ENCODE measurements at places on chromosomes 11 and 22. TPM values are rescaled to one million over a fixed set of nuclear protein-coding genes. Genes with fewer than 3 reads are reported as not detected.

The VPS11 gene
- 30.9 TPM for total RNA-seq

The CCDC34 gene
- total RNA-seq: 6.8 TPM

- no peak for DNase-seq
Measured at GRCh38 chr22:24006207-24006913, 1.1 kb upstream of the GSTT4 start.

DNA sequence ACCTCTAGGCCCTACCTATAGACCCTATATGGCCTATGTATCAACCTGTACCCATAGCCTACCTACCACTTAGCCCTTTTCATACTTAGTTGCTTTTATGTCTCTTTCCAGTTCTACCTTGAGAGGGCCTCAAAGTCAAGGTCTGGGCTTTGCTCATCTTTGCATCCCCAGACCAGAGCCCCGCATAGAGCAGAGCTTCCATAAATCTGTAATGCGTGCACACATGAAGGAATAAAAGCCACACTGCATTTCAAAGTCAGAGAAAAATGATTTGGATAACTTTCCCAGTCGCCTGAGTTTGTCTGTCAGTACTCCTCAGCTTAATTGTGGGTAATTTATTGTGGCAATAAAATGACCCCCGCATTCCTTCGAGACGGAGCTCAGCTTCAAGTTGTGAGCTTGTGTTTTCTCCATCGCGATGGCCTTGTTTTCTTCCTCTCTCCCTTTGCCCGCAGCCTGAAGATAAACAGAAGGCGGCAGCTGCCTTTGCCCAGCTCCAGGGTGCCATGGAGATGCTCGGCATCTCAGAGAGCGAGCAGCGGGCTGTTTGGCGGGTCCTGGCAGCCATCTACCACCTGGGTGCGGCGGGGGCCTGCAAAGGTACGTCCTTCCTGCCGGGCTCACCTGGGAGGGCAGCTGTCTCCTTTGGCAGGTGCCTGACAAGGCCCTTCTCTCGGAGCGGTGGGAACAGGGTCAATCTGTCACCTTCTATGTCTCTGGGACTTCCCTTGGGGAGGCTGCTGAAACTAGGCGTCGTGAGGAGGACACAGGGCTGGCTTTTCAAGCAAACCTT lies 55.7 kb downstream of the MYO18B start:
- no peak for DNase-seq

- no peak for DNase-seq
Measured at GRCh38 chr22:42473484-42474193, 41.4 kb upstream of the NFAM1 start.

DNA sequence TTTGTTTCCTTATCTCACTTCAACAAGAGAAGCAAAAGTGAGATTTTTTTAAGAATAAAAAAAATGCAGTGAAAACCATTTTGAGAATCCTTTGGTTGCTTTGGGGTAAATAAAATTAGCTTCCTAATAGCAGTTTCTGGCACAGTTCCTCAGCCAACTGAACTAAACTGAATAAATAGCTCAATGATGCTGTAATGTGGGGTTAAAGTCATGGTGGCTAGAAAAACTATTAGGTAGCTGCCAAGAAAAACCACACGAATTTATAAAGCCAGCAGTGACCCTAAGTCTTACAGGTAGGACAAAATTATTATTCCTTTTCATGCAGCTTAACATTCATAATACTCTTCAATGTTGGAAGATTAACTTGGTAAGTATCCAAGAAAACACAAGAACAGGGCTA lies 142.4 kb downstream of the APIP start:
- no peak for DNase-seq

GRCh38 chr11:59865031-59865430 lies 1.3 kb downstream of the TCN1 start:
- DNase-seq: no peak

DNA sequence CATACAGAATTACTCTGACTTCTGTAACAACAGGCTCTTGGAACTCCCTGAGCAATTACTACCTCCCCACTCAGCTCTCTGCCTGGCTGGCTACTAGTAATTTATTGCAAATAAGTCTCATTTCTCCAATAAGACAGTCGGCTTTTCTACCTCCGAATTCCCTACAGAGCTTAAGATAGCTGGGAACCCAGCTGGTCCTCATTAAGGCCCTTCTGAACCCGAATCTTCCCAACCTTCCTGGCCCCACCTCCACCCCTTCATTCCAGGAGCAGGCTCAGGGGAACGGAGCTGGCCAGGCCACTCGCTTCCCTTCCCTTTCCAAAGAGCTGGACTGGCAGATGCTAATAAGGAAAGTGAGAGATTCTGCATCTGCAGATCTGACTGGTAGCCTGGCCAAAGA lies 21.6 kb downstream of the TMPRSS5 start:
- no peak for DNase-seq

DNA sequence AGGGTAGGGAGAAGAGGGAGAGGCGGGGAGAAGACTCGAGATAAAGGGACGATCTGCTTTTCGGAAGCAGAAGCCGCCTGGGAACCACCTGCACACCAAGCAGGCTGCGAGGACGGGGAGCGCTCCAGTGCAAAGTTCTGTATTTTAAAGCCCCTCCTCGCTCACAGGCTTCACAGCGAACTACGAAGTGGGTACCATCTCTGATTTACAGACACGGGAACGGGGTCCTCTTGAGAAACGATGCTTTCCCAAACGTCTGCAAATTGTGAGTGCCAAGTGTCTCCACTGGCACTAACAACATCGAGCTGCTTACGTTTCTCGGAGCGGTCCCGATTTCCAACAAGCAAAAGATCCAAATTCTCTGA lies 700 bp upstream of the STX3 start:
- peak; percentile 46 for DNase-seq

DNA sequence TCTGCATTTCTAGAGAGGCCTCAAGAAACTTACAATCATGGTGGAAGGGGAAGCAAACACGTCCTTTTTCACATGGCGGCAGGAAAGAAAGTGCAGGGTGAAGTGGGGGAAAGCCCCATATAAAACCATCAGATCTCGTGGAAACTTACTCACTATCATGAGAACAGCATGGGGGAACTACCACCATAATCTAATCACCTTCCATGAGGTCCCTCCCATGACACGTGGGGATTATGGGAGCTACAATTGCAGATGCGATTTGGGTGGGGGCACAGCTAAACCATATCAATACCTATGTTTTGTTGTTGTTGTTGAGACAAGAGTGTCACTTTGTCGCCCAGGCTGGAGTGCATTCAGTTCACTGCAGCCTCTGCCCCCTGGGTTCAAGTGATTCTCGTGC lies 29.9 kb downstream of the SFI1 start:
- DNase-seq: no peak
